Vagina (tissue), 2 donors: ENCODE measurements at places on chromosomes 1 and 21.

DNA sequence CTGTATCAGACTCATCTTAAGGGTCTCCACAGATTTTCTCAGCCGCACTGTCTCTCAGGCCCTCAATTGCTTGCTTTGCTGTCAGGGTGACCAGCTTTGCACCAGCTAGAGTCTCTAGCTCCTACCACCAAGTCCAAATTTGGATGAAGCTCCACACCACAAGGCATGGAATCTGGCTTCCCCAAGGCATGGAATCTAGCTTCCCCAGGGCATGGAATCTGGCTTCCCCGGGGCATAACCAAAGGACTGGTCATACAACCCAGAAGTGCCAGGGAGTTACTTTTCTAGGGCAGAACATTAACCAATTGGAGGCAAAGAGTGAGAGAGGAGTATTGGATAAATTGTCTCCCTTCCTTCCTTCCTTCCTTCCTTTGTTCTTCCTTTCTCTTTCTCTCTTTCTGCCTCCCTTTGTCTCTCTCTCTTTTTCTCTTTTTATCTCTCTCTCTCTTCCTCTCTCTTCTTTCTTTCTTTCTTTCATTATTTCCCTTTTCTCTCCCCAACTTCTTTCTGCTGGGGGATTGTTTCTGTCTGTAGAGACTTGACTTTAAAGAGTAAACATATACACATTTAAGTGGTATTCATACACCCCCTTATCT is 76.9 kb upstream of the HAO2 start:
- no peak for DNase-seq

DNA sequence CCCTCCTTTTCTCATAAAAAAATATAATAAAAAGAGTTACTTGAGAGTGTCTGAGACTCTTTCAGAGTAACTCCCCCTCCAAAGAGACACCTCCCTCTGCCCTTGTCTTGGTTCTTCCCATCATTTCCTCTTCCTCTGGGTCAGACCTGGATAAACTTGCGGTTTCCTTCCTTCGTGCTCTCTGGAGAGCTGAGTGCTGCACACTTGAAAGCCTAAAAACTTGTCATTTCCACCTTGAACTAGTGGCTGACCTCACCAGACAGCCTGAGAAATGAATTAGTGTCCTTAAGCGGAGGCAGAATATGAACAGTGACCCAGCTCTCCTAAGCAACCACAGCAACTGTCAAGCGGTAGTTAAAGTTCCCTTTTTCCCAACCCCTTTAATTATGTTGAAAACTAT is 88.4 kb upstream of the PROX1 start:
- DNase-seq, result no peak

- peak; percentile 34 for DNase-seq
Measured at GRCh38 chr1:157312082-157312812, 174.1 kb upstream of the ETV3 start.

- DNase-seq, result no peak
Measured at GRCh38 chr1:199242147-199242546, 603.3 kb downstream of the PTPRC start.

DNA sequence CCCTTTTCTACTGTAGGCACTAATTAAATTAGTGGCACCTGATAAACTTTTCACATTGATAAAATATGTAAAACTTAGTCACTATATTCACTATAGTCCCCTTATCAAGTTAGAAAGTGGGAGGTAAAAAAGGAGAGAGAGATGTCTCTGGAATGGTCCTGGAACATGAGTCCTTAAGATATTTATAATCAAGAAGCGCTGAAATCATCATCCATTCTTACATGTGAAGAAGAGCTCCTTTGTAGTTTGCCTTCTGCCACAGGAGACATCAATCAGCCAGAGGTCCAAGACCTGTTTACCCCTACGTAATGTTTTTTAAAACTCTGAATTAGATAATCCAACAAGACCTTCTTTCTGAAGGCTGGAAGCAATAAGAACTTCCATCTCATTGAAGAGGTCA is 65.3 kb downstream of the GATAD2B start:
- DNase-seq, result no peak

- DNase-seq, result no peak
Measured at GRCh38 chr1:91526496-91526895, 25.8 kb downstream of the CDC7 start.

DNA sequence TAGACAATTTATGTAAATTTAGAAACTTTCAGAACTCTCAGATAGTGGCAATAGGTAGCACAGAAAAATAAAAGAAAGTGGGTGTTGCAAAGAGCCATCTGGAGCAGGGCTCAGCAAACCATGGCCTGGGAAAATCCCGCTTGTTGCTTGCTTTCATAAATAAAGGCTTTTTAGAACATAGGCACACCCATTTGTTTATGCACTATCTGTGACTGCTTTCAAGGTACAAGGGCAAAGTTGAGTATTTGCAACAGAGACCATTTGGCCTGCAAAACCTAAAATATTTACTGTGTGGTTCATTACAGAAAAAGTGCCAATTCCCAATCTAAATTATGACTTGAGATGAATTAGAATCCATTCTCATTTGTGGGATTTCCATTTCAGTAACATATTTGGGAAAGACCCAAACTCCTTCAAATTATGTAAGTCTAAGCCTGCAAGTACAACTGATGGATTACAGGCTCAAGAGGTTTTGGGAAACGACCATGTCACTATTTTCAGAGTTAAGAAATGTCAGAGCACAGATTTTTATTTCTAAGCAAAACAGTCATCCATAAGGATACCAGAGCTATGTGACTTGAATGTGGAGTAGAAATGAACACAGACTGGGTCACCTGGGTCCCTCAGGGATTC is 43.5 kb upstream of the DPT start:
- DNase-seq, result no peak

GRCh38 chr1:22228505-22228911 is 85.6 kb upstream of the WNT4 start:
- DNase-seq, result no peak

DNA sequence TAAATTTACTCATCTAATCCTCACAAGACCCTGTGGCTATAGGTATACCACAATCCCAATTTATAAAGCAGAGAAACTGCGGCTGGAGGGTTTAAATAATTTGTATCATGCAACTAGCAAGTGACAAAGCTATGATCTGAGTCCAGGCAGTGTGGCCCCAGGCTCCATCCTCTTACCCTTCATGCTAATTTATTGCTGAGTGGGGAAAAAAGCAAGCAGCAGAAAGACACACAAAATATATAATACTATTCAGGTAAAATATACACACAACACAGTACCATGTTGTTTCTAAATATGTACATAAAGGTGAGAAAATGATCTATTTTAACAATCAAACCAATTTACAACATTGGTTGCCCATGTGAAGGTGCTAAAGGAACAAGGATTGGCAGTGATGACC is 17.3 kb upstream of the LORICRIN start:
- no peak for DNase-seq

DNA sequence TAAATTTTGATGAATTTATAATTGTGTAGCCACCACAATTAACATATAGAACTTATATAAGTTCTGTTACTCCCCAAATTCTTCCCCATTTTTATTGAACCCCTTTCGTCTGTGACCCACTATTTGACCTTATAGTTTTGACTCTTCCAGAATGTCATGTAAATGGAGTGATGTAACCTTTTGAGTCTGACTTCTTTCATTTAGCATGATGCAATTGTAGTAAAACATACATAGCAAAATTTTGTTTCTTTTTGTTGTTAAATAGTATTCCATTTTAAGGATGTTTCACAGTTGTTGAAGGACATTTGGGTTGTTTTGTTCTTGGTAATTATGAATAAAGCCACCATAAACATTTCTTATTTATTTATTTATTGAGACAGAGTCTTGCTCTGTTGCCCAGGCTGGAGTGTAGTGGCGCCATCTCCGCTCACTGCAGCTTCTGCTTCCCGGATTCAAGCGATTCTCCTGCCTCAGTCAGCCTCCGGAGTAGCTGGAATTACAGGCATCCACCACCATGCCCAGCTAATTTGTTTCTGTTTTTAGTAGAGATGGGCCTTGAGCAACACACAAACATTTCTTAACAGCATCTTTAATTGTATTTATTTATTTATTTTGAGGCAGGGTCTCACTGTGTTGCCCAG is 33.6 kb downstream of the RPRD2 start:
- DNase-seq, result no peak

GRCh38 chr1:232440325-232441035 is 189.5 kb downstream of the SIPA1L2 start:
- no peak for DNase-seq

DNA sequence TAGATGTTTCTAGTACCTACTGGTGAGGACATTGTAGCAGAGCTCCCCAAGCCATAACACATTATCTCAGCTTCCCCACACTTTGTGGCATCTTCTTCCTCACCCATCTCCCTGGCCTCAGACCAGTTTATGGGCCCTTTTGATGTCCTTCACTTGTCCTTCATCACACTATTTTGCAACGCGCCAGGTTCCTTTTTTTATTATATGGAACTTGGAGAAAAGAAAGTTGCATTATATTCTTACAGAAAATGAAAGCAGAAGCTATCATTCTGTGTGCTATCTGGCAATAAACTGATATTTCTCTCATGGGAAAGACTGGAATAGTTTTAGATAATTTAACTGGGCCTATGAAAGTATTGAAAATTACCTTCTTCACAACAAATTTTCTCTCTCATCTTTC is 196.9 kb upstream of the ETV3 start:
- DNase-seq, result no peak

DNA sequence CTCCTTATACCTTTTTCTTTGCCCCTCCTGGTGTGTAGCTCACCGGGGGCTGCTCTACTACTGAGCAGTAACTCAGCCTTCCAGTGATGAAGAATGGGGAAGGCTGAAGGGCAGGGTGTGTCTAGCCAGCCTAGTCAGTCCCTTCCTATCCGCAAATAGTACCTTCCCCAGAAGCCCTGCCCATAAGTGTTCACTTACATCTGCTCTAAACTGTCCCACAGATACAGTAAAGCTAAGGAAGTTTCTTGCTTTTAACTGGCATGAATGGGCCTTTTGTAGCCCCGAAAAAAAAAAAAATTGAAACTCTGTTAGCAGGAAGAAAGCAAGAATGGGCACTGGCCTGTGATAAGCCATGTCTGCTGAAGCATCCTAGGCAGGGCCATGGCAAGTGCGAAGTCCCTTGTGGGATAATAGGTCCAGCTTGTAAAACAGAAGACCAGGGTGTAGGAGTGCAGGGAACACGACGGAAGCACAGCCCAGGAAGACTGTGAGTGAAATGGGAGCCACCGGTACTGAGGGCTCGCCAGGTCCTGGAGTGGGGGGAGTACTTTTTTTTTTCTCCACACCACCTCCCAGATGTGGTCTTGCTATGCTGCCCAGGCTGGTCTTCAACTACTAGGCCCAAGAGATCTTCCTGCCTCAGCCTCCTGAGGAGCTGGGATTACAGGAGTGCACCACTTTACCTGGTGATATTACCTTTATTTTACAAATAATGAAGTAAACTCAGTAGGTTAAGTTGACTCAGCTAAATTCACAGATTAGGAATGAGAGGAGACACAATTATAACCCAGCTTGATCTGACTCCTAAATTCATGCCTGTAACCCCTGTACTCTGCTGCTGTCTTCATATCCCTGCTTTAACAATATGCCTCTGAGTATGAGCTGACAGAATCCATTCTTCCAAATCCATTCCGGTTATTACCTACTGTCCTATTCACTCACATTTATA is 347.5 kb downstream of the SMYD3 start:
- no peak for DNase-seq

DNA sequence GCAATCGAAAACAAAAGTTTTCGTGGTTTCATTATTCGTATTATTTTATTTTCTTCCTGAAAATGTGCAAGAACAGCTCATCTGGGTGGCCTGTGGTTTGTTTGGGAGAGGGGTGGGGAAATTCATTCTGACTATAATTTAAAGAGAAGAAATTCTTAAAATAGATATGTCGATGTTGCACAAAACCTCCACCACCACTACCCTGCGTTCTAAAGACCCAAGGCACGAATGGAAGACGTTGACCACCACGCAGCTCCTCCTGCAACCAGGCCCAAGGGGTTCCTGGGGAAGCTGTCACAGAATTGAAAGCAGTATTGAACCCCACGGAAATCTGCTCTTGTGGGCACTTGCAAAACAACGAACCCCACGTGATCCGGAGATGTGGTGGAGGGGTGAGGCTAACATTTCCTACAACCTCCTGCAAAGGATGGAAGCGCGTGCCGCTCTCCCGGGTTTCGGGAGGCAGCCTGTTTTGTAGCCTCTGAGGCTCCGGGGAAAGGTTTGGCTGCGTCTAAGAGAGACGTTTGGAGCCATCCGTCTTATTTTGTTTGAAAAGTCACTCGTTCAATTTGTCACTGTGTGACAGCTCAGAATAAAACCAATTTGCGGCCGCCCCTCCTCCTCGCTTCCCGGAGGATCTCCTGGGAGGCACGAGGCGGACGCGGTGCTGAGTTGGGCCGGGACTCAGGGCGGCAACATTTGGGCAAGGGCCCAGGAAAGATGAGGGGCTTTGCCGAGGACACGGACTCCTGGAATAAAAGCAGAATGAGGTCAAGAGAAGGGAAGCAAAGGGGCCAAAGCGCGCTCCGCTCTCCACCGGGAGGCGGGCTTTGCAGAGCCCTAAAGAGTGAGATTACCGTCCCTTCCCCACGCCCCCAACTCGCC is 810 bp upstream of the HLX start:
- DNase-seq, result no peak

- DNase-seq, result no peak
Measured at GRCh38 chr1:104488296-104489015, 738.8 kb downstream of the AMY1C start.

GRCh38 chr1:212431644-212432043 is 1.1 kb upstream of the NENF start:
- no peak for DNase-seq

DNA sequence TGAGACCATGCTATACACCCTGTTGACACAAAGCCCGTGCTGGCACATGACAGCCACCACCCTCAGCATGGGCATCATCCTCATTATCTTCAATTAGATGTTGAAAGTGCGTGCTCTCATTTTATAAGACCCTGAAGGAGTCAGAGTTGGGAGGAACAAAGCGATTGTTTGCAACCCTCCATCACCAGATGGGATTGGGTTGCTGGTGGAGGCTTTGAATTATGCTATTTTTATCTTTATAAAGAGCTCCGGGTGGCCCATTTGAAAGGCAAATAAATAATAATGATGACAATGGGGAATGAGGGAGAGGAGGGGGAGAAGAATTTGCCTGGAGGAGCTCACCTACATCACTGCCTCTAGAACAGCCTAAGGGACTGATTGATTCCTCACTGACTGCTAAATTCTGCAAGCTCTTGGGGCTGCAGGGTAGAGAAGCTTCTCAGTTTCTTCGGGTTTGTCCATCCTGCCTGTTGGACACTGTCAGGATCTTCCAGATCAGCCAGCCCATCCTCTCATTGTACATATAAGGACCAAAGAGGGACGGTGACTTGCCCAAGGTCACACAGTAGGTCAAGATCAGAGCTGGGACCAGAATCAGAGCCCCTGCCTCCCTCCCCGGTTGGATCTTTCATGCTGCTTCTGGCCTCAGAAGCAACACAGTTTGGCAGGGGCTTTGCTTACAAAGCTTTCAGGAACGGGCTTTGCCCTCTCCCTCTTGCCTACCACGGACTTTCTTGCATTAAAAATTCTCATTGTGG is 130.9 kb upstream of the ZBTB40 start:
- DNase-seq, result no peak

DNA sequence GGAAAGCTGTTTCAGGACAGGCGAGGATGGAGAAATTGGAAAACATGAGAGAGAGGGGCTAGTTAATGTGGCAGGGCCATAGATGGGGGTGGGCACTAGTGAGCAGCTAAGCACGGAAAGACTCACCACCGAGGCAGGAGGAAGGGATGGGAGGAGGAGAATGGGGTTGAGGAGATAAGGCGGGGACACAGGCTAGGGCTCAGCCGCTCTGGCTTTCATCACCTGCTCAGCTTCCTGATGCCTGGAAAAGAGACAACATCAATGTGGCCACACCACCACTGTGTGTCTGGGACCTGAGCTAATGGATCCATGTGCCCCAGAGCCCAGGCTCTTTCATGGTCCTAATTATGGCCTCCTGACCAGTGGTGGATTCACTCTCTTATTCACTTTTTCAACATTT is 27.6 kb downstream of the PMVK start:
- DNase-seq, result no peak
